ENCODE measurements at places on chromosomes 11 and 22.

DNA sequence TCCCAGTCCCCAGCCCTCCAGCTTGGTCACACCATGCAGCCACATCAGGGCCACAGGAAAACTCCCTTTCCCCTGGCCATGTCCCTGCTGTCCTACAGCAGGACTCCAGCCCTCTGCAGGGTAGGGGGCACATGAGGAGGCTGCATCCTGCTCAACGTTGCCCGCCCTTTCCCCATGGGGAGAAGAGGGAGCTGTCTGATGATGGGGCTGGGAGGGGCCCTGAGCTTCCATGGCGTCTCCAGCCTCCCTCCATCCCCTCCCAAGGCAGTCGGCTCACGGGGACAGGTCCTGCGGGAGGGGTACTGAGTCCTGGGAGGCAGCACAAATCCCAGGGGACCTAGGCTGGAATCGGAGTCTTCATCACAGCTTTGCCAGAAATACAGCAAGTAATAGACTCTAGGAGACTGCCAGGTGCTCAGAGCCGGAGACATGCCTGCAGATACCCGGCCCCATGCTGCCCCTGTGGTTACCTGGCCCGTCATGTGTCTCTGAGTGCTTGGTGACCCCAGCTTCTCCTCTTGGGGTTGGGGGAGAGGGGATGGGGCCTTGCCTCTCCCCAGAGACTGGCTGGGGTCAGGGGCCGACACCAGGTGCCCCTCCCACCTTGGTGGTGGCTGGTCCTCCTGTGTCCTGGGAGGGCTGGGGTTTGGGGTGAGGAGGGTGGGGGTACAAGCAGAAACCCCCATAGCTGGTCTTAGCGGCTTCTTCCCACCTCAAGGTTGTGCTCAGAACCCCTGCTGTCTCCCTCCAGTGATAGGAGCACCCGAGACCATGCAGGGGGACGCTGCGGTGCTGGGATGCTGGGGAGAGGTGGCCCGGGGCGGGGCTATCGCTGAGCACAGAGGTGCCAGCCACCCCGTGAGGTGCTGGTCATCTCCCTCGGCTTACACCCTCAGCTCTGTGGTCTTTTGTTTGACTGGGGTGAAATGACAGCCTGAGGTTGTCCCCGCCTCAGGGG, 2.3 kb downstream of the MRGPRE start:
- no peak for DNase-seq

- no peak for DNase-seq
Measured at GRCh38 chr11:117820071-117820470, 4.5 kb downstream of the FXYD2 start.

DNA sequence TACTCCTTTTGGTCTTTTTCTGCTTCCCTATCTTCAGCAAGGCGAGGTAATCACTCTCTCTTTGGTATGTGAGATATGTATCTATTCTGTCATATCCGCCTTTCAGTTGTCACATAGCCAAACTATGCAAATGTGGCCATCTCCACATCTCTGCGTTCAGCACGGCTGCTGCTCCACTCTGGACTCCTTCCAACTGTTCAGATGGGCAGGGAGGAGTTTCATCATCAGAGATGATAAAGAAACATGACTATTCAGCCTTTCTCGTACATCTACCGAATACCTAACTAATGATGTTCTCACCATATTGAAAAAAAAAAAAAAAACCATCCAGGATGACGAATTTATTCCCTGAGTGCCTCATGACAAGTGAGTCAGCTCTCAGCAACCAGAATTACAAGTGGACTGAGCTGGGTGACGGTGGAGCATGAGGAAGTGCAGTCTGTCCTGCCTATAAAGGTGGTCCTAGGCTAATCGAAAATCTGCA, 899.6 kb downstream of the OPCML start:
- no peak for DNase-seq

GRCh38 chr22:50182176-50183081, 3.3 kb upstream of the TRABD start:
- no peak for DNase-seq

- DNase-seq, result no peak
Measured at GRCh38 chr11:57440744-57441414, 14.0 kb upstream of the SLC43A3 start.

DNA sequence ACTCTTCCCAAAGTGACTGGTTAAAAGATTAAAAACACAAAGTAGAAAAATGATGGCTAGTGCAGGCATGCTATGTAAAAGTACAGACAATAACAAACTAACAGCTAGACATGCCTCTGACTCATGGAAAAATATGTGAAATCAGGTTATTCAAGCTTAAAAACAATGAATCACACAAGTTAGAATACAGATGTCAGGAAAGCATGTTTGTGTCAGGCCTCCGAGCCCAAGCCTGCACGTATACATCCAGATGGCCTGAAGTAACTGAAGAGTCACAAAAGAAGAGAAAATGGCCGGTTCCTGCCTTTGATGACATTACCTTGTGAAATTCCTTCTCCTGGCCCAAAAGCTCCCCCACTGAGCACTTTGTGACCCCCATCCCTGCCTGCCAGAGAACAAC, 110.1 kb downstream of the NOX4 start:
- DNase-seq, result no peak

- DNase-seq, result no peak
Measured at GRCh38 chr11:120869097-120869496, 154.8 kb upstream of the TBCEL start.

- no peak for DNase-seq
Measured at GRCh38 chr11:66082946-66083698, 13.1 kb downstream of the PACS1 start.

DNA sequence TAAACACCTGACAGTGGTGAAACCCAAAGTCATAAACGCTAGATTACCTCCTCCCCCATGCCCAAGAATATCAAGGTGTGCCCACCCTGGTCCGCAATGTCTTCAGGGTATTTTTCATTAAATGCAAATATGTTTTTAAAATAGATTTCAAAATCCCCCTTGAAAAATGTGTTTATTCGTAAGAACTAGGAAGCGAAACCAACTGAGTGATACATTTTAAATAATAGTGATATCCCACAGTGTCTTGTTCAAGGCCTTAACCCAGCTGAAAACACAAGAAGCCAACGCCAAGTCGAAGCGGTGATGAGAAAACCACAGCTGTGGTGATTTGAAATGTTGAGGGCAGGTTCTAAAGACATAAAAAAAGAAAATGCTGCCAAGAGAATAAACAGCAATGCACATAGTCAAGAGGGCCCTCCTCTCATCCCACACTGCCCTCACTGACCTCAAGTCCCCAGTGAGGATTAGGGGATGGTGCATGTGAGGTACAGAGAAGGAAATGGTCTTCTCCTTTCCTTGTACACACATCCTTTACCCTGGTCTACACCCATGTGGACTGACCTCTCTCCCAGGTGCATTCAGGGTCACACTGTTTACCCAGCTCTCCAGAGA, 25.5 kb downstream of the KCNJ1 start:
- no peak for DNase-seq

- no peak for DNase-seq
Measured at GRCh38 chr11:35116762-35117640, 22.0 kb upstream of the CD44 start.

DNA sequence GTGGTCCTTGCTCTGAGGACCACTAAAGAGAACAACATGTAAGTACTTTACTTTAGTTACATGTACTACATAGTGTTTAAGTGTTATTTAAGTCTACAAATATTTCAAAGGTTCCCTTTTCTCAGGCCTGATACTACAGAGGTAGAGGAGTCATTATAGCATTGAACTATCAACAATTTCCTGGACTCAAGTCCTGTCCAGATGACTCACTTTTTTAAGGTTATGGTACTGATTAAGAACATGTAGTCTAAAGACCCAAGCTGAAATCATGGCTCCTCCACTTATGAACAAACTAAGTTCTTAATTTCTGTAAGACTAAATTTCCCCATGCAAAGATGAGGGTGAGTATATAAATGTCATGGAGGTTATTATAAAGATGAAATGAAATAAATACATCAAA, 74.7 kb downstream of the NARS2 start:
- no peak for DNase-seq

GRCh38 chr11:47971501-47971900, 8.9 kb upstream of the PTPRJ start:
- DNase-seq, result no peak

DNA sequence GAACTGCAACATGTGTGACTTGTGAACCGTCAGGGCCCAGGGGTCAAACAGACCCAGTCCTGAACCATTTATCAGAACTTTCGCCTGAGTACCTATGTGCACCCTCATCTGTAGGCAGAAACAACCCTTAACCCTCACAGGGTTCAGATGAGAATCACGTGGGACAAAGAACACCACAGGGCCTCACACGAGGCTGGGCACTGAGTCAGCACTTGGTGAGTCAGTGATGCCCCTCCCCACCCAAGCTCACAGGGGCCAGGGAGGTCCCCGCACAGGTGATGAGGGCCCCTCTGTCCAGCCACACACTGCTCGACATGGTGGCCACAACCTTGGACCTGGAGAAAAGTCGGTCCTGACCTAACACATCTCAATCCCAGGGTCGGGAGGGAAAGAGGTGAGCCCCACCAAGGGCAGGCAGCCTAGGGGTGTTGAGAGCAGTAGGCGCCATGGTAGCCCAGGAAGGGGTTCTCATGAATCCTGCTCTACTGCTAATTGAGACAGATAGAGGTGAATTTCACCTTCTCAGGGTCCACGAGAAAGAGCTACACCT, 176.4 kb downstream of the SHANK2 start:
- DNase-seq, result no peak

- DNase-seq, result no peak
Measured at GRCh38 chr22:17916226-17916889, 108.0 kb downstream of the MICAL3 start.

- DNase-seq, result no peak
Measured at GRCh38 chr11:45960387-45961095, 38.1 kb downstream of the LARGE2 start.

GRCh38 chr11:95521133-95521542, 268.4 kb downstream of the FAM76B start:
- DNase-seq, result no peak

DNA sequence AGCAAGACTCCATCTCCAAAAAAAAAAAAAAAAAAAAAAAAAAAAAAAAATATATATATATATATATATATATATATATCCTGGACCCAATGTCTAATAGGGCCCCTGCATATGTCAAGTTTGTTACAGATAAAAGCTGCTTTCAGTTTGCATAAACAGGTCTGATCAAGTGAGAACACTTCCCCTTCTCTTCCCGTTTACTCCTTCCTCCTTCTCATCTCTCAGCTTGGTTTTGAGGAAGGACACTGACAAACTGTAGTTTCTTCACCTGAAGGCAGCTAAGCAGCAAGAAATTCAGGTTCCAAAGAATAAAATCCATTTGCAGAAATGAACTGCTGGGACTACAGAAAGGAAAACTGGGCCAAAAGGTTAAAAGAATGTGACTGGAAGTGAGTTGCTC, 11.7 kb downstream of the THOC5 start:
- no peak for DNase-seq

DNA sequence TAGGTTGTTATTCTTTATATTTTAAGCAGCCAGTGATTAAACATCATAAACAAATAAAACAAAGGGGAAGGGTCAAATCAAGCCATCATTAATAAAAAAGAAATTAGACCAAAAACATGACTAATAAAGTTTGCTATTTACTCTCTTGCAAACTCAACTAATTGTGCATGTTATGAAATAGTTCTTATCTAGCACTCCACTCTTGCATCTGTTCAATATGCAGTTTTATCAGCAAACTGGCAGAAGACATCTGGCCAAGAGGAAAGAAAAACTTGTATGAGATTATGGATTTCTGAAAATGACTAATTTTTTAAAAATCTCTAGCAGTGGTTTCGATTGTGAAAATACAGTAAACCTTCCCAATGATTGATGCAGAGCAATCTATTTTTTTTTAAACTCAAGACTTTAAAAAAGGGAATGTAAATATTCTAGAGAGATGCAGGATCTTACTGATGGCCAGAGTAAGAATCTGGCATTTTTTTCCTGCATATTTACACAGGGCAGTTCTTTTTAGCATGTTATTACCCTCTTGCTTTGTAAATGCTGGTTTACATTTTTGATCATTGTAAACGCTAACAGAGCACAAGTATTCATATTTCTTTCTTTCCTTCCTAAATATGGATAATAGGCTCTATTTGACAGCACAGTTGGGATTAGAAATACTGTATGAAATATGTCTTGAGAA, 83.3 kb downstream of the GRIA4 start:
- DNase-seq, result no peak

GRCh38 chr11:125108469-125108868, 3.0 kb downstream of the TMEM218 start:
- no peak for DNase-seq

DNA sequence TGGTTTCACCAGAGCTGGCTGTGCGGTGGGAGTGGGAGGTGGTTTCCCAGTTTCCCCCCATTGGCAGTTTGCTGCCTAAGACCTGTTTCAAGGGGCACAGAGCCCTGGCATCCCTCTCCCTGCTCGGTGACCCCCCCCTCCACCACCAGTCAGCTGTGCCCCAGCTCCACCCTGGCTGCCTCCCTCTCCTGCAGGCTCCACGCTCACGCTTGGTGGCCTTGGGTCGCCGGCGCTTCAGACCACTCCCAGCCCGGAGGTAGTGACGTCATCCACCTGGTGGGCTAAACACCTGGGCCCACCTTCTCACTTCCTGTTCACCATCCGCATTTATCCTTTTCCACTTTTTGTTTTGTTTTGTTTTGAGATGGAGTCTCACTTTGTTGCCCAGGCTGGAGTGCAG, 7.8 kb downstream of the GAL start:
- DNase-seq, result no peak

- DNase-seq, result no peak
Measured at GRCh38 chr11:2512431-2513407, 67.9 kb downstream of the KCNQ1 start.

DNA sequence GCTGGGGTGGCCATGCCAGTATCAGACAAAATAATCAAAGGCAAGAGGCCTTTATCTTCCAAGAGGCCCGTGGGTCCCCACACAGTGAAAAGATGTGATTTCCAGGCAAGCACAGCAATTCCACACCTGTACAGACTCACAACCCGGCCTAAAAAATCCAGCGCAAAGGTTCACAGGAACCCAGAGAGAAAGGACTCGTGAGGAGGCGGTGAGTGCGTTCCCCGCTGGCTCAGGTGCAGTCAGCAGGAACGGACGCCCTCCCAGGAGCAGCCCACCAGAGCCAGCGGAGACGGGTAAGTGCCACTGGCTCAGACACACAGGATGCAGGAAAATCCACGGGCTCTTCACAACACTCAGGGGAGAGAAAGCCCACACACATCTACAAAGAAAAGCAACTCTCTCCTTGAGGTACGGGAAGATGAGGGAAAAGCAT, 4.4 kb downstream of the TOLLIP start:
- no peak for DNase-seq

DNA sequence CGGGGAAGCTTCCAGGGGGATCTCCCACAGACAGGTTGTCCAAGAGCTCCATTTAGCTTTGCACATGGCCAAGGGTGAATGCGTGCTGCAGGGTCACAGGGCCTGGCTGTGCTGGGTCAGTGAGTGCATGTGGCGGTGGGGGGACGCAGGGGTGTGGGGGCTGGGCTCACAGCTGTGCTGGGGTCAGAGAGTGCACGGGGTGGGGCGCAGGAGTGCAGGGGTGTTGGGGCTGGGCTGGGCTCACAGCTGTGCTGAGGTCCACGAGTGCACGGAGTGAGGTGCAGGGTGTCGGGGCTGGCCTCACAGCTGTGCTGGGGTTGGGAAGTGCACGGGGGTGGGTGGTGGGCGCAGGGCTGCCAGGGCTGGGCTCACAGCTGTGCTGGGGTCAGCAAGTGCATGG, 557.7 kb downstream of the BRD1 start:
- DNase-seq, result no peak

- no peak for DNase-seq
Measured at GRCh38 chr11:34468209-34468841, 29.6 kb downstream of the CAT start.

GRCh38 chr22:46065691-46066454, 84.5 kb upstream of the PPARA start:
- no peak for DNase-seq

Data from cerebellar nuclear complex (tissue), 1 donor.